ENCODE measurements at places on chromosomes 2 and 18.

DNA sequence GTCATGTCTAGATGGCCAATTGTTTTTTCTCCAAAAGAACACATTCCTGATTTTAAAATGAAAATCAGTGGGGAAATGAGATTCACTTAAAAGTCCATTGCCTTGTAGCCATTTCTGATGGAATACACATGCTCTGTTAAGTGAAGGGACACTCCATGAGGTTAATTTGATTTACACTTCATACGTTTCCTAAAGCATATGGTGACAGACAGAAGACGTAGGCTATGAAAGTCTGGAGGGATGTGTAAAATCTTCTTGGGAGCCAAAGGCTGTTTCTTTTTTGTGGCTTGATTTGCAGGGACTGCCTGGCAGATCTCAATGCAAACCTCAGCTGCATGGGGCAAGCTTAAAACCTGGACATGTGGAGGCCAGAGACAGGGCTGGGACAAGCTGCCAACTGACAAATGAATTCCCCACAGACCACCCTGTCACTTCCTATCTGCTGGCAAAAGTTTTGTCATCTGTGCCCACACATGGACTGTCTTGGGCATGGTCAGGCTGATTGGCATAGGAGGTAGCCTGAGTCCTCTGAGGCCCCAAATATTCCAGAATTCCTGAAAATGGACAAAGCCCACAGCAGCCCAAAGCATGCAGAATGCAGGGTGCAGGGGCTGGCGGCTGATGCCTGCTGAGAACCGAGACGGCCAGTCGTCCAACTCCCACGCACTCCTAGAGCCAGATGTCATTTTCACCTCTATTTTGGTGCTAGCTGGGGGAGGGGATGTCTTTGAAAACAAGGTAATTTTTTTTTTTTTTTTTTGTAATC lies 73.9 kb downstream of the SDC1 start:
- DNase-seq = no peak

GRCh38 chr2:101306410-101306809 lies 2.1 kb downstream of the RNF149 start:
- no peak for DNase-seq

DNA sequence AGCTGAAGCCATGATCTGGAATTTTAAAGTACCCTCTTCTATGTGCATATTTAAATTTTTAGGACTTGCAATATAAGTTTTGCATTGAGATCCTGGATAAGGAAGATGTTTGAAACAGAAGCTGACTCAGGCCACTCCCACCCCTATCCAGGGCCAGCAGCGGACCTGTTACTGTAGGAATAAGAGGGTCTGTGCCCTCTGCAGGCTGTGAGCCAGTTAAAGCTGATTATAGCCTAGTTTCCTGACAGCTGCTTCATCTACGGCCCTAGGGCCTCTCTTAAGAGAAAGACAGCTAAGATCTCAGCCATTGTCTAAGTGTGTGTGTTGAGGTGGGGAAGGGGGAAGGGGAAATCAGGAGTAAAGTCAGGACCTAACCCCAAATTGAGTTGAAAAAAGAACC lies 234.0 kb downstream of the HAUS1 start:
- DNase-seq = no peak

- no peak for DNase-seq
These were observed 65.5 kb downstream of the CABLES1 start for GRCh38 chr18:23200756-23201155.
